ENCODE measurements at places on chromosomes 12 and 14. TPM values are rescaled to one million over a fixed set of nuclear protein-coding genes. Genes with fewer than 3 reads are reported as not detected.

The MYF5 gene
- not detected for total RNA-seq

The RNF212B gene
- total RNA-seq, result not detected

The MRPL52 gene
- total RNA-seq, result 198 TPM

The TAS2R43 gene
- total RNA-seq, result not detected

The MYBPC1 gene
- total RNA-seq, result not detected

The WSCD2 gene
- not detected for total RNA-seq

The KIF26A gene
- 4.4 TPM for total RNA-seq

The ACAD10 gene
- 9.2 TPM for total RNA-seq

The TAS2R8 gene
- total RNA-seq, result not detected

Data from A549 treated with CORT108297 at 1 μM for 4 hours (cell line).